ENCODE measurements at places on chromosomes 16 and 17.

DNA sequence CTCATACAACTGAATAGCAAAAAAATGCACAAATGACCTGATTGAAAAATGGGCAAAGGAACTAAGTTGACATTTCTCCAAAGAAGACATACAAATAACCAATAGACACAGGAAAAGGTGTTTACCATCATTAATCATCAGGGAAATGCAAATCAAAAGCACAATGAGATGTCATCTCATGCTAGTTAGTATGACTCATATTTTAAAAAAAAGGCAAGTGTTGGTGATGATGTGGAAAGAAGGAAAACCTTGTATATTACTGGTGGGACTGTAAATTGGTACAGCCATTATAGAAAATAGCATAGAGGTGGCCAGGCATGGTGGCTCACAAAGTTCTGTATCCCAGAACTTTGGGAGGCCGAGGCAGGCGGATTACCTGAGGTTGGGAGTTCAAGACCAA is 232.5 kb upstream of the ZFHX3 start:
- H3K36me3 ChIP-seq, result no peaks in the 10 kb centered on the region
- DNase-seq, result no peak
- H3K27me3 ChIP-seq, result no peaks in the 10 kb centered on the region
- H3K4me1 ChIP-seq, result no peaks in the 10 kb centered on the region
- no peak overlapping the region for H3K4me3 ChIP-seq

- no peaks in the 10 kb centered on the region for H3K36me3 ChIP-seq
- peaks cover 11% of the 10 kb centered on the region for H3K4me1 ChIP-seq
- no peaks in the 10 kb centered on the region for H3K27me3 ChIP-seq
- H3K27ac ChIP-seq, result no peak overlapping the region
- no peak overlapping the region for H3K4me3 ChIP-seq
- DNase-seq, result no peak
Measured at GRCh38 chr17:17420082-17420481, 56.7 kb upstream of the MED9 start.

- H3K4me3 ChIP-seq, result no peak overlapping the region
- H3K27me3 ChIP-seq, result no peaks in the 10 kb centered on the region
- H3K36me3 ChIP-seq, result no peaks in the 10 kb centered on the region
- H3K27ac ChIP-seq, result no peak overlapping the region
- H3K4me1 ChIP-seq, result peaks cover 4% of the 10 kb centered on the region
Measured at GRCh38 chr17:30554839-30555751, 77.9 kb downstream of the GOSR1 start.

DNA sequence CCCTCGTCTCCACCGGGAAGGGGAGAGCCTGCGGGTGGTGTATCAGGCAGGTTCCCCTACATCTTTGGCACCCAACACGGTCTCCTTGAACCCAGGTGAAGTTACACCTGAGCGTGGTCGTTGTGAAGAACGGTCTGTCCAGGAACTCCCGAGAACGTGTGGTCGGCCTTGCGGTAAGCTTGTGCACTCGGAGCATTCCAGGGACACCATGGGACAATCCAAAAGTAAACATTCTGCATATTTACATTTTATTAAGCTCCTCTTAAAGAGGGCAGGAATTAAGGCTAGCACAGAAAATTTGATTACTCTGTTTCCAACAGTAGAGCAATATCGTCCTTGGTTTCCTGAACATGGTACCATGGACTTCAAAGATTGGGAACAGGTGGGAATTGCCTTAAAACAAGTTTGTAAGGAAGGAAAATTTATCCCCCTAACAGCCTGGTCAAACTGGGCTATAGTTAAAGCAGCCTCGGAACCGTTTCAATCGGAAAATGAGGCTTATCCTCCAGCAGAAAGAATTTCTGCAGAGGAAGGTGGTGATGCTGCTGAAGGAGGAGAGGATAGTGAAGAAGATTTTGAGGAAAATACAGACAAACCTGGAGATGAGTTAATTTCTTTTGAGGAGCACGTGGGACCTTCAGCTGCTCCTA is 18.2 kb downstream of the ALOX15B start:
- no peak overlapping the region for H3K27ac ChIP-seq
- DNase-seq, result no peak
- no peaks in the 10 kb centered on the region for H3K4me1 ChIP-seq
- peaks cover 25% of the 10 kb centered on the region for H3K27me3 ChIP-seq
- no peaks in the 10 kb centered on the region for H3K36me3 ChIP-seq

DNA sequence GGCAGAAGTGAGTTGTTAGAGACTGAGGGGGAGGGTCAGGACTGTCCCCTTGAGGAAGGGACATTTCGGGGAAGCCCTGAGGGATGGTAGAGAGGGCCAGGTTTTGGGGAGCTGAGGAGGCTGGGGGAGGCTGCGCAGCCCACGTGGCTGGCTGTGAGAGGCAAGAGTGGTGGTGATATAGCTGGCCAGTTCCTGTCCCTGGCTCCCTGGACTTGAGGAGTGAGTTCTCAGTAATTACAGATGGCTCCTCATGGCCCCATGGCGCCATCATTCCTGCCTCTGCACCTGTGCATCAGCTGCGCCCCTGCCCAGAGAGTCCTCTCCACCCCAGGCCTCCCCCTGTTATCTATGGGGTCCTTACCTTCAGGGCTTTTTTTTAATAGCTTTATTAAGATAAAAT is 30.3 kb downstream of the MPRIP start:
- no peaks in the 10 kb centered on the region for H3K27me3 ChIP-seq
- H3K4me3 ChIP-seq, result no peak overlapping the region
- peaks cover 21% of the 10 kb centered on the region for H3K36me3 ChIP-seq
- H3K27ac ChIP-seq, result no peak overlapping the region

- no peak overlapping the region for H3K27ac ChIP-seq
- H3K27me3 ChIP-seq, result no peaks in the 10 kb centered on the region
- no peaks in the 10 kb centered on the region for H3K36me3 ChIP-seq
Measured at GRCh38 chr17:6508519-6509030, 47.8 kb downstream of the PITPNM3 start.

GRCh38 chr17:80353718-80354275 is 61.2 kb upstream of the ENDOV start:
- no peak overlapping the region for H3K4me3 ChIP-seq
- no peaks in the 10 kb centered on the region for H3K27me3 ChIP-seq
- no peak overlapping the region for H3K27ac ChIP-seq
- no peaks in the 10 kb centered on the region for H3K4me1 ChIP-seq

- H3K4me1 ChIP-seq, result no peaks in the 10 kb centered on the region
- peaks cover 5% of the 10 kb centered on the region for H3K36me3 ChIP-seq
- no peaks in the 10 kb centered on the region for H3K27me3 ChIP-seq
- H3K4me3 ChIP-seq, result no peak overlapping the region
- DNase-seq, result no peak
- H3K27ac ChIP-seq, result no peak overlapping the region
Measured at GRCh38 chr16:27719106-27719445, 169.1 kb downstream of the KATNIP start.

All from CD4-positive, CD25-positive, alpha-beta regulatory T cell (primary cell).